NCI-H187 treated with DMSO at 0.1 percent for 48 hours (cell line): ENCODE measurements at places on chromosomes 6 and 20.

GRCh38 chr6:41638935-41639808 lies 904 bp downstream of the MDFI start:
- DNase-seq = no peak

DNA sequence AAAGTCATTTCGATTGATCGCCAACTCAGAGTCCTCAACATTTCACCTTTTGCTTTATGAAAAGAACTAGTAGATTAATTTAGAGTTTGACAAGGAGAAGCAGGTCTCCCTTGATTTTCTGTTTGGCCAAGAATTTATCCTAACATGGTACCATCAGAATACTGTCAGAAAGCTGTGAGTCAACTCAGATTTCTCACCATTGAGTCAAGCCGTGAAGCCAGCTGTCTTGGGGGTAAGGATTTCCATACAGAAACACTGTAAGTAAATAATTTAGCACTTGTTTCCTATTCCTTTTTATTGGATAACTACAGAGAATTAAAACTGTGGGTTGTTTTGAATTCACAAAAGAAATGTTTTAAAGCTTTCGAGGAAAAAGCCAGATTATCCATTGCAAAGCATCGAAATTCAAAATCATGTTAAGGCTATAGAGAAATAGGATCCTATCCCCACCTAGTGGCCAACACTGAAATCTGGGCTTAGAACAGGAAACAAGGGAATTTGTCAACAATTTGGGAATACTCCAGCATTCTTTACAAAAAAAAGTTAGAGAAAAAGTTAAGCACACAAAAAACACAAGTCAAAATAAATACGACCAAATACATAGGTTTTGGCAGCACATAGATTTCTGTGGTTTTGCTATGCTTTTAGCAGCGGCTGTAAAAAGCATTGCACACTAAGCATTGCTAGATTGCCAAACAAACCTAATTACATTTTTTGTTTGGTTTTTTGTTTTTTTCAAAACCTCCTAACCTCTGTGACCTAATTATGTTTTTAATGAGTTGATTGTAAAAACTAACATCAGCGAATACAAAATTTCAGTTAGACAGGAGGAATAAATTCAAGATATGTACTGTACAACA lies 44.2 kb downstream of the COL11A2 start:
- DNase-seq = no peak

DNA sequence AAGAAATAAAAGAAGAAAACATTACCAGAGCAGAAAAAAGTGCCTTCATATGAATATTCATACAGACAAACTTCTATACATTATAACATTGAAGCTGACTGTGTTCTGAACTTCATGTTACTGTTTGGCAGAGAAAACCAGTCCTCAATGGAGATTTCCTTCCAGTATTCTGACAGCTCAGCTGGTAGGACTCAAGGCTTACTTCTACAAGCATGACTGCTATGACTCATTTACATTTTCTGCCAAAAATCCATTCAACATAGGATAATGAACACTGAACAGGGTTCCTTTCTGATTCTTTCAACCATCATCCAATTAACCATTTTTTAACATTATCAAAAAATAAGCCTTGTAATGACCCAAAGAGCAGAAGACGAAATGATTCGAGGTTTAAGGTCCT lies 25.4 kb downstream of the COL9A1 start:
- no peak for DNase-seq

GRCh38 chr20:4342609-4343008 lies 327.3 kb upstream of the RNF24 start:
- no peak for DNase-seq

DNA sequence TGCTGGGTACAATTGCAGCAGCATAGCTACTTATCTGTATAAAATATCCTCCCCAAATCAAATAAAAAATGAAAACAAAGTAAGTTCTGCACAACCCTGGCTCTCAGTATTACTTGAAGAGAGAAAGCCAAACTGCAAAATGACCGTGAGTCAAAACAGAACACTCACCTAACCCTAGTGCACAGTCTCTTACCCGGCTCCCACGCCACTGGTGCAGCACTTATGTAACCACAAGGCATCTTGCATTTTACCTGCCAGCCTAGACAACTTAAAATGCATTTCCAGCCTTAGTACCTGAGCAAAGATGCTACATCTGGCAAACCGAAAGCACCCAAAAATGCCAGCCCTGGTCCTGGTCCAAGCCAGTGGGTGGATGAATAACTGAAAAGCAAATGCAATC lies 12.4 kb upstream of the SIRPB1 start:
- no peak for DNase-seq

GRCh38 chr6:37783025-37783855 lies 36.3 kb upstream of the ZFAND3 start:
- DNase-seq = no peak
